Nephron progenitor cell (in vitro differentiated cells): ENCODE measurements at places on chromosomes 7 and 10.

GRCh38 chr7:3942816-3943745 is 642.0 kb downstream of the SDK1 start:
- no peak for DNase-seq

- peak; percentile 78 for DNase-seq
Observed at GRCh38 chr10:14838582-14839304, 637 bp downstream of the HSPA14 start.

GRCh38 chr10:7826971-7827370 is 8.7 kb downstream of the TAF3 start:
- no peak for DNase-seq

DNA sequence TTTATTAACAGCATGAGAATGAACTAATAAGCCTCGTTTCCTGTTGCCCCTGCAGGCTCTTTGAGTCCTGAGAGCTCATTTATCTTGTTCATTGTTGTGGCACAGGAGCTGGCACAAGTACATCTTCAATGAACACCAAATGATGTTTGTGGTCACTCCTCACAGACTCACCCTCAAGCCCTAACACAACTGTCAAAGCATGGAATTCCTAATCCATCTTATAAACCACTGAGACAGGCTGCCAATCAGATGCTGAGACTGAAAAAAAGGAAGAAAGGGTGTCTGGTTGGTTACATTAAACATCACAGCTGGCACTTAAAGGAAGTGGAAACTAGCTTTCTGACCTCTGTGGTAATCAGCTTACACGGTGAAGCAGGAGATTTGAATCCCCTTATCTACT is 7.7 kb upstream of the CCDC172 start:
- DNase-seq: no peak

- no peak for DNase-seq
Observed at GRCh38 chr10:70759781-70760180, 25.4 kb downstream of the TBATA start.

DNA sequence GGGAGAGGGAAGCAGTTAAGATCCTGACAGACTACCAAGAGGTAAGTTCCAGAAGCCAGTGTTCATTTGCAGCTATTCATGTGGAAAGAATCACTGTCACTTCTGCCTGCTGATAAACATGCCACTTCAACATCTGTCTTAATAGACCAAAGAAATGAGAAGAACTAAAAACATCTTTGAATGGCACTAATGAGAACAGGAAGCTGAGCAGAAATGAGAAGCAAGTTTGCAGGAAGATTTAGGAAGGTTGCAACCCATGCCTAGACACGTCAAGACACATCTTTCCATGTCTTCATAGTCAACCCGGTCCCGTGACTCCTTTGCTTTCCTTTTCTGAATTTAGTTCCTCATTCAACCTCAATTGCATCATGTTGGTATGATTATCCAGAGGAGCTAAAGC is 180.0 kb downstream of the PDE1C start:
- no peak for DNase-seq

- no peak for DNase-seq
Observed at GRCh38 chr7:137755846-137756651, 90.7 kb downstream of the DGKI start.

GRCh38 chr7:4765776-4766490 is 9.5 kb upstream of the AP5Z1 start:
- no peak for DNase-seq

- no peak for DNase-seq
Observed at GRCh38 chr10:130741901-130742855, 569.3 kb downstream of the TCERG1L start.

DNA sequence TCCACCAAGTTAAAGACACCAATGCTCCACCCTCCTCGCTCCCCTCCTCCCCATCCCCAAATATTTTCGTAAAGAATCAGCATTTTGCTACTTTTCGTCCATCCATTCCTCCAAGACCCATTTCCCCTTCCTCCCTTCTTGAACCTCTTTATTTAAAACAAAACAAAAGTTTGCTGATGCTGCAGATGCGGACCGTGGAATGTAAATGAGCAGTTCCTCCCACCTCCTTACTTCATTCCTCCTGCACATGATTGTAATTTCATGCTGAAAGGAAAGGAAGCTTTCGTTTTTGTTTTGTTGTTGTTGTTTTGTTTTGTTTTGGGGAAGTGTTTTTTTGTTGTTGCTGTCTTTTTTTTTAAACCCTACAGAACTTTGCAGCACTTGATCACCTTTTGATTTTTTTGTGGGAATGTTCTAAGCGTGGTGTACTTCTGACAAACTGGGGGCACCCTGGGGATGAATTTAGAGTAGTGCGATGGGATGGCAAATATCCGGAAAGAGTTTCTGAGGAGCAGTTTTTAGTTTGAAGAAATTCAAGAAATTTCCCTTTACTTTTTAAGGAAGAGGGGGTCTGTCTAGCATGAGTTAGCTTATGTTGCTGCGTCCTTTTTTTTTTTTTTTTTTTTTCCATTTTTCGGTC is 177.3 kb downstream of the TCF7L2 start:
- no peak for DNase-seq

- no peak for DNase-seq
Observed at GRCh38 chr10:24481241-24481640, 242.4 kb downstream of the ARHGAP21 start.

DNA sequence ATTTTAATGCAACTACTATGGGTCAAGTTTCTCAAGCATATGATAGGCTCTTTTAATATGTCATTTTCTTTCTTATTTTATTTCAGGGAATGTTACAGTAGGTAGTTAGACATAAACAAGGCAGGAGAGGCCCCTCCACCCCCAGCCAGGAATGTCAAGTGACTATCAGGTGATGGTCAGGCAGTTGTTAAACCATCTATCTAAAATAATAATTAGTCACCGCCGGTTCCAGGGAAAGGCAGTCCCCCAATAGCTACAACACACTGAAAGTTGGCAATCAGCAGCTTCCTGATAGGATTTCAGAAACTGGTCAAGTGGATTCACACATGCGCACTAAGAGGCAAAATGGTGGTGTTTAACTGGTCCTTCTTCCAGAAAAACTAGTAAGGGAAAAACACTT is 9.3 kb downstream of the OLAH start:
- no peak for DNase-seq

DNA sequence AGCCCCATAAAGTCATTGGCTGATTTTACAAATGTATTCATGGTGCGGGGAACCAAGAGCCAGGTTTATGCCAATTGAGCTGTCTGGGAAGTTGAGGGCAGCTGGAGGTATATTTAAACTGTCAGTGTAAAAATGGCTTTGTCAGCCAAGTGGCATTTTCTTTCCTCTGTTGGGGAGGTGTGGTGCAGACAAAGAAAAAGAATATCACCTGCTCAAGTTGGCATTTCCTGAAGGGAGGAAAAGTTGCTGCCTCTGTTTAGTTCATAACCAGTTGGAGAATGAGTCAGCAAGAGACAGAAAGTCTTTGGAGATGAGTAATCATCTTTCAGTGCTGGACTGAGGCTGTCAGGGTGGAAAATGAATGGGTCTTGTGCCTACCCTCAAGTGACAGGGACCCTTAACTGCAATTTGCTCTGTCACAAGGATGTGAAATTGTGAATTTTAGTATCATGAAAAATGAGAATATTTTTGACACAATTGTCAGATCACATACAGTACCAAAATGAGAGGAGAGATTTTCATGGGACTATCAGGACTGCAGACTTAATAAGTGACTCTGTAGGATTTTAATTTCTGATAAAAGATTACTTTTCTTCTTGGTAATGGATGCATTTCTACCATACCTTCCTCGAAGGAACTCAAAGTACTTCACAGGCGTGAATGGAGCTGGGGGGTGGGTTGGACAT is 137.3 kb downstream of the ANLN start:
- no peak for DNase-seq

GRCh38 chr7:44324204-44324480 is 1.3 kb downstream of the CAMK2B start:
- DNase-seq: no peak

DNA sequence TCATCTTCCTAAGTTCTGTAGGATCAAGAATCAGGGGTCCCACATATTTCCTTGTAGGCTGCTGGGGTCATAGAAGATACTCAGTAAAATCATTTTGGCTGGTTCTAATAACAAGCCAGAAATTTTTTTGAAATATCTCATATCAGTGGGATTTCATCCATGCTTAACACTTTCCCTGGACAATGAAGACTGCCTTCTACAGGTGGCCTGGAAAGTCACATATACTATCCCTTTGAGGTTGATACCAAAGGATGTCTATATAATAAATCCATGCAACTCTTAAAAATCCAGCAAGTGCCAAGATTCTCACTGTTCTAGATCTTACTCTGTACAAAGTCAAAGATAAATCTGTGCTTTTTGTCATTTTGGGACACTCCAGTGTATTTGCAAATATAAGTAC is 225.8 kb upstream of the NEBL start:
- no peak for DNase-seq

- no peak for DNase-seq
Observed at GRCh38 chr7:467393-467828, 52.2 kb downstream of the PDGFA start.

- no peak for DNase-seq
Observed at GRCh38 chr10:69278446-69278963, at the start of gene HK1. HK1 (plus strand) TSS chr10:69278496.

DNA sequence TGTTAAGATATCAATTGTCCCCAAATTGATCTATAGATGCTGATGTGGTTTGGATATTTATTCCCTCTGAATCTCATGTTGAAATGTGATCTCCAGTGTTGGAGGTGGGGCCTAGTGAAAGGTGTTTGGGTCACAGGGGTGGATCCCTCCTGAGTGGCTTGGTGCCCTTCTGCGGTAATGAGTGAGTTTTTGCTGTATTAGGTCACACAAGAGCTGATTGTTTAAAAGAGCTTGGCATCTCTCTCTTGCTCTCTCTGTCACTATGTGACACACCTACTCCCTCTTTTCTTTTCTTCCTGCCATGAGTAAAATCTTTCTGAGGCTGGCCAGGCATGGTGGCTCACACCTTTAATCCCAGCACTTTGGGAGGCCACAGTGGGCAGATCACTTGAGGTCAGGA is 98.2 kb upstream of the KAT6B start:
- no peak for DNase-seq

DNA sequence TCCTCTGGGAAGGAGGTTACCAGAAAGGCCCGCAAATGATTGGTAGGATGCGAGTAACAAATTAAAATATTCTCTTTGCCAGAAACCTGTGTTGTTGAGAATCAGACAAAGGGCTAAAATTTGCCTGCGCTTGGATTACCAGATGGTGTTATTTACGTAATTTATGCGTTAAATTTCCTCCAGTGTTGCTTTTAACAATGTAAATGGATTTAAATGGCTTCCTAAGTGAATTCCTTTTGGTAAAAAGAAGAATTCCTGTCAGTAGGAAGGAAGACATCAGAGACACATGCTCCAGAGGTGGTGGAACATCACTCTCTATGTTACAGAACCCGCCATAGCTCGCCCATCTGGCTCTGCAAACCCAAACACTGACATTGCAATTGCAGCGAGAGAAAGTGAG is 520.6 kb downstream of the GALNT17 start:
- no peak for DNase-seq

- no peak for DNase-seq
Observed at GRCh38 chr7:30713392-30713791, 31.1 kb upstream of the CRHR2 start.

- DNase-seq: no peak
Observed at GRCh38 chr10:115975506-115975905, 297.5 kb downstream of the GFRA1 start.

DNA sequence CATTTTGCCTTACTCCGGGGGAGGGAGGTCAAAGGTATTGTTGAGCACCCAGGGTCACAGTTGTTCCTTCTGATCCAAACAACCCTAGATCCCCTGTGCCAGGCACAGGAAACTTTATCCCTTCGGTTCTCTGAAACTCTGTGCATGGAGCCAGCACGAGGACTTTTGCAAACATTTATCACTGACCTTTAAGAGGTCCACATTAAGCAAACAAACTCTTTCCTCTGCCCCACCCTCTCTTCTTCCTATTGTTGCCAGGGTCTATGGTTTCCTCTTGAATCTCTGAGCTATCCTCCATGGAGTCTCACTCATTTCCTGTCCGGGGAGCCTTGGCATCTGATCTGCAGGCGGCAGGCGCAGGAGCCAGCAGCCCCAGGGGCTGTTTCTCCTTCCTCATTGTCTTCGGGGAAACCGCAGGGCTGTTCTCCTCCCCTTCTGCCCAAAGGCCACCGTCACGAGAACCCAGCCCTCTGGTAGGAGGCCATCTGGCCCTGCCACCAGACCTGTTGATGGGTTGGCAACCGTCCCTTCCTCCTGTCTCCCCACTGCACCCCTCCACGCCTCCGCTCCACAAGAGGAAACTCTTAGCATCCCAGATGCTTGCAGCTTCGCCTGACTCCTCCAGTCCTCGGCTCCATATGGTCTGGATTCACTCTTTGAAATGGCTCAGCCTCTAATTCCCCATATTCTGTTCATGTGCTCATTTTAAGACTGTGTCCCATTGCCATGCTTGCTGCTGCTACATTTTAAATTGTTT is 327.3 kb upstream of the NRP1 start:
- no peak for DNase-seq

DNA sequence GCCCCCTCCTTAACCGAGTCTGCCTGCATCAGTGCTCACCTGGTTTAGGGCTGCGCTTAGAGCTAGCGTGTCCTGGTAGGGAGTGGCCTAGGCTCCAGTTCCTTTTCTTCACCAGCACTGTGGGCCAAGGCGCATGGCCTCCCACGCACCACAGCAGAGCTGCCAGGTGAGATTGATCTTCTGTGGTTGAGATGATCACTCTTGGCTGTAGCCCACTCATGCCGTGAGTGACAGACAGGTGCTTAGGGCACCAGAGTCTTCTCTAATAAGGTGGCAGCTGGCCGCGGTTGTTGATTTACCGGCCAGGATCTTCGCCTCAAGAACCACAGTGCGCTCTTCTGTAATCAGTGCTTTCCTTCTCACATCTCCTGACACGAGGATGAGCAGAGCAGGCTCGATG is 157.2 kb upstream of the INSYN2A start:
- no peak for DNase-seq

DNA sequence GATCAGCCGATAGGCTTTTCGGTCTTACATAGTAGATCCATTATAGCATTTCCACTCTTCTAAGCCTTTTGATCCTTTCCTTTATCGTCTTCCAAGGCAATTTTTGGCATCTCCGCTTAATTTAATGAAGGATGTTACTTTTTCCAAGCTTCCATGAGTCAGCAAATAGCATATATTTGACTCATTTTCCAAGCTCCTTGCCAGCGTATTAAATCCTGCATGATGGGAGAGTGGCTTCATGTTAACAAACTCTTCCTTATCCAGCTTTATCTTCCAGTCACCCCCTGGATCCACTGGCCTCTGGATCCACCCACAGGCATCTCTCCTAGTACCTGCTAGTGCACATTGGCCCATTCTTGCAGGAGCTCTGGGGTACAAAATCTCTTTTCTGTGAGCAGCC is 13.0 kb downstream of the OR9A2 start:
- DNase-seq: no peak

- DNase-seq: no peak
Observed at GRCh38 chr7:108985037-108985436, 415.4 kb downstream of the DNAJB9 start.

- peak; percentile 76 for DNase-seq
Observed at GRCh38 chr7:93921607-93922566, at the start of gene GNG11. GNG11 (plus strand) TSS chr7:93921735; CDS start chr7:93922138, 403 bp downstream.

GRCh38 chr10:77969114-77969513 is 42.6 kb upstream of the DLG5 start:
- DNase-seq: no peak

GRCh38 chr7:10300577-10300976 is 673.1 kb upstream of the PHF14 start:
- DNase-seq: no peak

GRCh38 chr10:112658900-112659638 is 212.1 kb downstream of the VTI1A start:
- DNase-seq: no peak
